Left lung (tissue), 14 donors: ENCODE measurements at places on chromosomes 7 and 10. TPM values are rescaled to one million over a fixed set of nuclear protein-coding genes. Genes with fewer than 3 reads are reported as not detected.

- DNase-seq, result no peak
Measured at GRCh38 chr7:104902183-104902582, 111.8 kb upstream of the KMT2E start.

DNA sequence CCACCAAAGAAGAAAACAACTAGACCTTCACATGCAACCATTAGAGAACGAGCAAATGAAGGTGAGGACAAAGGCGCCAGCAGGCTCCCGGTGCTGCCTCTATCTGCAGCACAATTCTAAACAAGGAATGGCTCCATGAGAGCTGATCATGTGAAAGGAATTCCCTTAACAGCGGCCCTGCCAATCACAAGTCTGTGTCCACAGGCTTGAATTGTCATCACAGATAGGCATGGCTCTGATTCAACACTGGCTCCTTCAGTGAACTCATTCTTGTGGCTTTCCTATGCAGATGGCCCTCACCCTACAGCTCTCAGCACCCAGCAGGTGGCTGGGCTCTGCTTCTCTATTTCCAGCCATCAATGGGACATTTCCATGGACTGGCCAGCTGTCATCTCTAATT lies 36.2 kb downstream of the LAMB1 start:
- DNase-seq, result no peak

- DNase-seq, result no peak
Measured at GRCh38 chr7:33873981-33874750, 31.2 kb upstream of the BMPER start.

GRCh38 chr7:149831741-149832219 lies 6.4 kb upstream of the ZNF862 start:
- no peak for DNase-seq

GIMAP5 gene
- 37.8 TPM for total RNA-seq

- no peak for DNase-seq
Measured at GRCh38 chr10:97336006-97336405, 1.5 kb upstream of the FRAT2 start.

DNA sequence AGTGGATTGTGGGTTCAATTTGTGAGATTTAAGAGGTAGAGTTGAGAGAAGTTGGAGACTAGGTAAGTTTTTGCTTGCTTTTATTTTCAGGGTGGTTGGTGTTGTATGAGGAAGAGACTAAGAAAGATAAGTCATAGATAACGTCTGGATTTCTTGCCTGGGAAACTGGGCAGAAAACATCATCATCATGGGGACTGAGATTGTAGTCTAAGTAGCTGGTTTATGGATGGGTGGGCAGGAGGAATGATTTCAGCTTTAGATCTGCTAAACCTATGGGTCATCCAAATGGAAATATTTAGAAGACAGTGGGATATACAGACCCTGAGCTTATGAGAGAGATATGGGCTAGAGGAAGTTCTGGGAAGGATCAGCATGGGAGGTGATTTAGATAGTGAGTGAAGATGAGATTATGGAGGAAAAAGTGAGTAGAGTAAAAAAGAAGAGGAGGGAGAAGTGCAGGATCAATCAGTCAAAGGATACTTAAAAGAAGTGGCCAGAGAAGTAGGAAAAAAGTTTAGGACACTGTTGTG lies 169.8 kb downstream of the WNT2 start:
- no peak for DNase-seq

- DNase-seq, result no peak
Measured at GRCh38 chr10:96325719-96326373, 21.6 kb downstream of the DNTT start.

GRCh38 chr7:51275532-51275931 lies 41.1 kb downstream of the COBL start:
- DNase-seq, result no peak

- no peak for DNase-seq
Measured at GRCh38 chr10:43598446-43598845, 7.8 kb upstream of the ZNF485 start.

DNA sequence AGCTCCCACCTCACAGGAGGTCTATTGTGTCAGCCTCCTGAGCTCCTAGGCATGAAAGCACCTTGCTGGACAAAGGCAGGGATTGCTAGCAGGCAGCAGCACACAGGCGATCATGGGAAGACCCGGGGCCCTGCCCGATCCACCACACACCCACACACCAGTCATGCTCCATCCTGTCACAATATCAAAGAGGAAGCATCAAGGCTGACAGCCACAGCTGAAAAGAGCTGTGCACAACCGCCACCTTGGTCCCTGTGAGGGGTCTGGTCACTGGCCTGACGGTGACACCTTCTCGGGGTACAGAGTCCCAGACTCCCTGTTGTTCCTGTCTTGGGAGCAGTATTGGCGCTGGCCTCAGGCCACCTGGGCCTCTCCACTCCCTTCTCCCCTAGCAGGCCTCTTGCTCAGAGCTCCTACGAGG lies 89.7 kb upstream of the RET start:
- DNase-seq, result peak; percentile 45

DNA sequence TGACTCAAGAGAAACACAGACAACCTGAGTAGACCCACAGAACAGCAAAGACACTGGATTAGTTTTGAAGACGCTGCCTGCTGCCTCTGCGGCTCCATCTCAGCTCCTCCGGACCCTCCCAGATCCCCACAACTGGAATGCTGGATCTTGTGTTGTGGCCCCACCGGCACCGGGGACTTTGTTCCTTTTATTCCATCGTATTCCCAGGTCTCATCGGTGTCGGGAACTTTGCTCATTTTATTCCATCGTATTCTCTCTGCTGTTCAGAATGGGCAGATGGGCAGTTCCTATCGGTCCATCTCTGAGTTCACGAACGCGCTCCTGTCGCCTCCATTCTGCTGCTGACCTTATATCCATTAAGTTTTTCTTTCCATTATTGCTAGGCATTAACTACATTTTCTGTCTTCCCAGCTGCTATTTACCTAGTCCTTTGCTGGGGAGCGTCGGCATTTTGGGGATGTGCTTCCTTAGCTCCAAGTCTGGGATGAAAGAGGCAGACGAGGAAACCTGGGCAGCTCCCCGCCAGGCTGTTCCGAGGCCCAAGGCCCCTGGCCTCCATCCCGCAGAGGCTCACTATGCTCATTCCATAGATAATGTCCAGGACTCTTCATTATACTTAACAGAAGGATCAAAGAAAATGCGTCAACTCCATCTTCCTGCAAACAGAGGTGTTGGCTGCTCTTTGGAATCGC lies 192.4 kb downstream of the MAD1L1 start:
- DNase-seq, result no peak

GRCh38 chr10:126561294-126561920 lies 109.1 kb downstream of the C10orf90 start:
- DNase-seq, result no peak

GRCh38 chr10:8294779-8295178 lies 240.3 kb downstream of the GATA3 start:
- no peak for DNase-seq

- DNase-seq, result peak; percentile 62
Measured at GRCh38 chr10:129765664-129766550, 198.2 kb downstream of the EBF3 start.

GRCh38 chr10:16049050-16049449 lies 188.7 kb upstream of the MINDY3 start:
- DNase-seq, result no peak

NEUROD6 gene
- total RNA-seq, result not detected

ABCC2 gene
- total RNA-seq, result 1.8 TPM

GRCh38 chr7:112365551-112365950 lies 84.7 kb upstream of the IFRD1 start:
- DNase-seq, result no peak
